ENCODE measurements at places on chromosomes 4 and X. TPM values are rescaled to one million over a fixed set of nuclear protein-coding genes. Genes with fewer than 3 reads are reported as not detected.

GRCh38 chr4:124573056-124573455 is 139.5 kb downstream of the ANKRD50 start:
- DNase-seq, result no peak

DNA sequence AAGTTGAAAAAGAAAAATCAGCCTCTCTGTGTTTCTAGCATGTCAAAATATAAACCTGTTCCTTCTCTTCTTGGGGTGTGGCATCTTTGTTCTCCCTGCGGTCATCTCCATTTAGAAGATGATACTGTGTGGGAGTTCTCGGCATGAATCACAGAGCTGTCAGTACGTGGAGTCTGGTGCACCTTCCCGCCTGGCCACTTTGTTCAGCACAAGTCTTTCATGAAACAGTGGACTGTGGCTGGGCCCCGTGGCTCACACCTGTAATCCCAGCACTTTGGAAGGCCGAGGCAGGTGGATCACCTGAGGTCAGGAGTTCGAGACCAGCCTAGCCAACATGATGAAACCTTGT is 166.5 kb downstream of the MAML3 start:
- no peak for DNase-seq

- DNase-seq, result no peak
Measured at GRCh38 chr4:26362745-26363439, 42.1 kb downstream of the RBPJ start.

The TMPRSS11A gene
- 0.05 TPM for polyA plus RNA-seq

DNA sequence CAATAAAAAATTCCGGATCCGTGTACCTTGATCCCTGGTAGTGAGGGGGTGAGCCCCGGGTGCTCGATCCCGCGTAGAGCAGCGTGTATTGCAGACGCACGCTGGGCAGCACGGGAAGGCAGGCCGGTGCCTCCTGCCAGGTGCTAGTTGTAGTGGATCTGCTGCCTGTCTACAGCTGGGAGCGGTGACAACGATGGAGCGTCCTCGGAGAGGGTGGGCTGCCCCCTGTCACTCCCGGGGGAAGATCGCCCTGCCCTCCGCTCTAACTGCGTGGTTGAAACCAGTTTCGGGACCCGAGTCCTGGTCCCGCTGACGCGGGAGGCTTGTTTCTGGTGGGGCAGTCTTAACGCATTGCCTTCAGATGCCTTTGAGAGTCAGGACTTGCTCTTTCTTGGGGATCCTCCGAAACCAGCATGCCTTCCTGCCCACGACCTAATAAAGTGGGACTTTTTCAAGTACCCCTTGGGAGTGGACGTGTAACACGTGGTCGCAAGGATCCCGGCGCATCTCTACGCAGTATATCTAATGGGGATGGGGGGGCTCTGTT is 2.7 kb upstream of the NKX6-1 start:
- no peak for DNase-seq

GRCh38 chr4:109665783-109666485 is 37.3 kb downstream of the CASP6 start:
- DNase-seq, result no peak

GRCh38 chrX:67784712-67785111 is 240.9 kb downstream of the AR start:
- no peak for DNase-seq

The CYBB gene
- 17.9 TPM for polyA plus RNA-seq

The TCEAL2 gene
- polyA plus RNA-seq, result 2.2 TPM

Measured in right lung (tissue), 10 donors.